Activated CD4-positive, alpha-beta T cell treated with anti-CD3 and anti-CD28 coated beads, Interleukin-2, amount 50 U/mL, for 24 hours (primary cell): ENCODE measurements at places on chromosomes 4 and X.

DNA sequence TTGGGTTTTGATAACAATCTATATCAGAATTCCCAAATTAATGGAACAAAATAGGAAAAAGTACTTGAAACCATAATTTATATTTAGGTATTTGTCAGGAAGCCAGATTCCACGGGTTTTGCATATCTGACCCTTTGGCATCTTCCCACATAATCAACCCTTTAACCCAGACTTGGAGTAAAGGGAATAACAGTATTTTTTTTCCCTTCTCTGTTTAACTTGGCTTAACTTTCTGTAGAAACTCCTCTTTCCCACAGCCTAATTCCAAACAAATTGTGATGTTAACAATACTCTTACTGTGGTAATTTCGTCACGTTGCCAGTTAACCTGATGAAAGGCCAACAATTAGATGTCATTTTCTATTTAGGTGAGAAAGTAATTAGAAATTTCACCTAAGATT is 49.4 kb upstream of the GUCY1A1 start:
- DNase-seq = no peak

DNA sequence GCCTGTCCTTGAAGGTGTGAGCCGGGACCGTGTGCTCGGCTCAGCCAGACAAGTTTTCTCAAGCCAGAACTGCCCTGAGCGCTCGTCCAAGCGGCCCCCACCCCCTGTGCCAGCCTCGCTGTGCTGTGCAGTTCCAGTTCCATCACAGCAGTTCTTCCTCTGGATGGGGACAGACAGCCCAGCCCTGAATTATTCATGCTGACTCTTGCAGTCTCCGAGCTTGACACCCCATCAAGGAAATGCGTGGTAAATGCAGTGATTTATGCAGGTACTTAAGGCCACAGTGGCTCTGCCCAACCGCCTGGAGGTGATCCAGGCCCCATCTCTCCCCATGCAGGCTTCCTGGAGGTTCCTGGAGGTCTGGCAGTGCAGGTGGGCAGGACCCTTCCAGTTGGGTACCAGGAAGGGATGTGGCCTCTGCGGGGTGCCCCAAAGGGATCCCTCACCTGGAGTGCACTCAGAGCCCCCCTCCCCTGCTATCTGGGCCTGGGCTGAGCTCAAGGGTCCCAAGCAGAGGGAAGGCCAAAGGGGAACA is 44.8 kb upstream of the HMX1 start:
- DNase-seq = no peak

DNA sequence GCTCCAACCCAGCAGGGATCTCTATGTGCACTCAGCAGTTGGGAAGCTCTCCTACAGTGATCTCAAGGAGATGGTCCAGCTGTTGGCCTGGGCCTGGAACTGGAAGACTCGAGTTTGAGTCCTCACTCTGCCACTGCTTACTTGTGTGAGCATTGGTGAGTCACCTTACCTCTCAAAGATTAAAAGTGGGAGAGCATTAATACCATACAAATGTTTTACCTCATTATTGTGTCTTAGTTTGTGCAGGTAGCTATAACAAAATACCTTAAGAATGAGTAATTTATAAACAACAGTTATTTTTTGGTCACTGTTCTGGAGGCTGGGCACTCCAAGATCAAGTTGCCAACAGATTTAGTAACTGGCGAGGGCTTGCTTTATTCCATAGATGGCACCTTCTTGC is 21.4 kb upstream of the ZNF827 start:
- DNase-seq = no peak

DNA sequence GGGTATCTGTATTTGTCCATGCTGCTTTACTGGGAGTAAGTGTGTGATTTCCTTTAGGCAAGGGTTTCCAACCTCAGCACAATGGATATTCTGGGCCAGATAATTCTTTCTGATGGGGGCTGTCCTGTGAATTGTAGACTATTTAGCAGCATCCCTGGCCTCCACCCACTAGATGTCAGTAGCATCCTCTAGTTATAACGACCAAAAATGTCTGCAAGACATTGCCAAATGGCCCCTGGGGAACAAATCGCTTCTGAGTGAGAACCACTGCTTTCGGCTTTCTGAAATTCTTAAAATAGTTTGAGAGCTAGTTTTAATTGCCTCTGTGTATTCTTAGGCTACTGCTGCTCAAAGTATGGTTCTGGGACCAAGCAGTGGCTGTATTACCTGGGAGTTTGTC is 81.2 kb upstream of the GPM6B start:
- no peak for DNase-seq

DNA sequence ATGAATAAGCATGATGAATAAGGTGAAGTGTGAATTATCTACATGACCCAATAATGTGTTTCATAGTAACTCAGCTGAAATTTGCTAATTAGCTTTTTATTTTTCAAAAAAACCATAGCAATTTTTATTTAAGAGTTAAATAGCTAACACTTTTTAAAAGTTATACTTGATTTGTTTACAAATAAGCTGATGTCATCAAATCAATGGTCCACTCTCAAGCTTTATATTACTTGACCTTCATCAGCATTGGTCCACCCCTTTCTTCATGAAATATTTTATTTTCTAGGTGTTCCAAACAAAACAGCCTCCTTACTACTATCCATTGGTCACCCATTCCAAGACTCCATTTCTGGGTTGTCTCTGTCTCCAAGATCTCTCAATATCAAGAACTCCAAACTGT is 649.0 kb upstream of the TENM3 start:
- no peak for DNase-seq

GRCh38 chr4:4396628-4397440 is 9.9 kb downstream of the NSG1 start:
- DNase-seq = no peak

GRCh38 chrX:154718616-154719015 is 32.3 kb downstream of the GAB3 start:
- no peak for DNase-seq

DNA sequence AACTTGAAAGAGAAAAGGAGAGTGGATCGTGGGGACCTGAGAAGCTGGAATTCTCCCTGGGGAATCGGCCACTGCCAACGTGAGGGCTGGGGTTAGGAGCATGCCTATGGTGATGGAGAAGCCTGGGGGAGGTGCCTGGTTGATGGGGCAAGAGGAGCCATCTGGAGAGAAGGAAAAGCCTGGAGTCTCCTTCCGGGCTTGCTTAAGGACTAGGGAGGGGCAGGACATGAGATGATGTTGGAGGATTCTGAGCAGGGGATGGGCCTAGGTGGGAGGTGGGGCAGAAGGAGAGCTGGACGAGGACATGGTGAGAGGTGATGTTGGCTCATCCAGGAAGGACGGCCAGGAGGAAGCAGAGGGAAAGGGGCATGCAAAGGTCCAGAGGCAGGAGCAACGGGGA is 35.0 kb upstream of the GYG2 start:
- DNase-seq = no peak

DNA sequence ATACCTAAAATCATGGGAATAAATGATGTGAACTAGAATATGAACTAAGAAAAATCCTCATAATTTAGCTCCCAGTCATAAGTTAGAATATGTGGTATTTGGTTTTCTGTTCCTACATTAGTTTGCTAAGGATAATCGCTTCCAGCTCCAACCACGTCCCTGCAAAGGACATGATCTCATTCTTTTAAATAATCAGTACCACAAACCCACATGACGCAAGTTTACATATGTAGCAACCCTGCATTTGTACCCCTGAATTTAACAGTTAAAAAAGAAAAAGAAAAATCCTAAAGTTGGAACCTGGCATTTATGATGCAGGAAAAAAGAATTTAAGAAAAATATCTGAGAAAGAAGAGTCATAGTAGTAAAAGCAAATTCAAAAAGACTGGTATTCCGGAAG is 13.3 kb downstream of the UBA6 start:
- DNase-seq = no peak

- no peak for DNase-seq
Measured at GRCh38 chr4:156961196-156962057, 10.2 kb downstream of the PDGFC start.

DNA sequence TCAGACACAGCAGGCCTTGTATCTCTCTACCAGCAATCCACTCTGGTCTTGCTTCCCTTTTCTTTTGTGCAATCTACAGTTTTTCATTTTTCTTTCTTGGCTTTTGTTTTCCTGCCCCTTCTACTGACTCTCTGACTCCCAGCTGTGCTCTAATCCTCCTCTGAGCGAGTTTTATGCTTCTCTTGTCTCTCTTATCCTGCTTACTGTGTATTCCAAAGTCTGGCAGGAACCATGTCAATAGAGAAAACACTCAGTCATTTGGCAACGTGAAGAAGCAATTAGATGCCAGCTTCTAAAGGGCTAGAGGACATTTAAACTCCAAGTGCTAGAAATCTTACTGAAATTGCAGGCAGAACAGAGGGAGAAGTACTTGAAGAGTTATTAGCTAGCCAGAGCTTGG is 984.6 kb upstream of the TENM3 start:
- DNase-seq = no peak

DNA sequence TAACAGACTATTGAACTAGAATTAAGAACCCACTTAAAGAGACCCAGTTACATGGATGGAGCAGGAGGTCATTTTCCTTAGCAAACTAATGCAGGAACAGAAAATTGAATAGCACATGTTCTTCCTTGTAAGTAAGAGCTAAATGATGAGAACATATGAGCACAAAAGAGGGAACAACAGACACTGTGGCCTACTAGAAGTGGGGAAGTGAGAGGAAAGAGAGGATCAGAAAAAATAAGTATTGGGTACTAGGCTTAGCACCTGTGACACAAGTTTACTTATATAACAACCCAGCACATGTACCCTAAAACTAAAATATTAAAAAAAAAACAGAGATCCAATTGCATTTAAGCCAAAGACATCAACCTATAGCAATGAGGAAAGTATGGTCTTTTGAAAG is 26.2 kb downstream of the ARAP2 start:
- no peak for DNase-seq

DNA sequence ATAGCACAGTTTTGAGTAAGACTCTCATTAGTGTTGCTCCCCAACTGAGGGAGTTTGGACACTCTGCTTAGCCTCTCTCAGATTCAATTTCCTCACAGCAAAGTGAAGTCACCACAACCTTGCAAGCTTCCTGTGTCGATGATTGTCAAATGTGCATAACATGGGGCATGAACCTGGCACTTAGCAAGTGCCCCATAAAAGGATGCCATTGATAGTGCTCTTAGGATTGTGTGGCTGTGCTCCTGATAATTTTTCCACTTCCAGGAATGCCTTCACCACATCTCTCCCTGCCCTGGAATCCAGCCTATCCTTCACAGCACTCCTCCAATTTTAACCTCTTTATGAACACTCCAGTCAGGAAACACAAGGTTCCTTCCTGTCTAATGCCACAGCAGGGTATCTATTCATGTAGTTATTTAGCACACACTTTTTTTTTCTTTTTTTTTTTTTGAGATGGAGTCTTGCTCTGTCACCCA is 309.4 kb downstream of the PPP3CA start:
- no peak for DNase-seq

DNA sequence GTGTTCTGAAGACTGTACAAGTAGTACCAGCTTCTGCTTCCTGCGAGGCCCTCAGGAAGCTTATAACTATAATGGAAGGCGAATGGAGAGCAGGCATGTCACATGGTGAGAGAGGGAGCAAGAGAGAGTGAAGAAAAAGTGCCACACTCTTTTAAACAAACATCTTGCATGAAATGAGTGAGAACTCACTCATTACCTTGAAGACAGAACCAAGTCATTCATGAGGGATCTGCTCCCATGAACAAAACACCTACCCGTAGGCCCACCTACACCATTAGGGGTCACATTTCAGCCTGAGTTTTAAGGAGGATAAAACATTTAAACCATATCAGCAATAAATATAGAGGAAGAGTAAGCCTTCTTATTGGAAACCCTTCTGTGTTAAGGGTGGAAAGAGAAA is 19.4 kb downstream of the P2RY10 start:
- no peak for DNase-seq

GRCh38 chr4:1720163-1720983 is 750 bp downstream of the TMEM129 start:
- no peak for DNase-seq

GRCh38 chr4:184826691-184827270 is 1.0 kb upstream of the ACSL1 start:
- no peak for DNase-seq

DNA sequence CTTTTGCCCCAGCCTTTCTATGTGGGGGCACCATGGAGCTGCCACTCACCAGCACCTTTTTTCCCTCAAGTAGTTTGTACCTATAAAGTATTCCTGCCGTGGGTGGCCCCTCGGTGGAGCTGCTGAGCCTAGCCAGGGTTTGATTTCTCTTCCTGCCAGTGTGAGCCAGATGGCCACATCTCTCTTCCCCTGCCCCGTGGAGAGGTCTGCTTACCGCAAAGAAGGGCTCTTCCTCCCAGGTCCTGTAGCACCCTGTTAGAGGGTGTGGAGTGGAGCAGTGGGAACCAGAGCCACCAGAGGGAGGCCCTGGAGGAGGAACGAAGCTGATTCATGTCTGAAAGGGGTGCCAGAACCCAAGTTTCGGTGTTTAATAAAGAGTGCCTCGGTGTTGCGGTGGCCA is 95.4 kb downstream of the PTTG2 start:
- DNase-seq = no peak

DNA sequence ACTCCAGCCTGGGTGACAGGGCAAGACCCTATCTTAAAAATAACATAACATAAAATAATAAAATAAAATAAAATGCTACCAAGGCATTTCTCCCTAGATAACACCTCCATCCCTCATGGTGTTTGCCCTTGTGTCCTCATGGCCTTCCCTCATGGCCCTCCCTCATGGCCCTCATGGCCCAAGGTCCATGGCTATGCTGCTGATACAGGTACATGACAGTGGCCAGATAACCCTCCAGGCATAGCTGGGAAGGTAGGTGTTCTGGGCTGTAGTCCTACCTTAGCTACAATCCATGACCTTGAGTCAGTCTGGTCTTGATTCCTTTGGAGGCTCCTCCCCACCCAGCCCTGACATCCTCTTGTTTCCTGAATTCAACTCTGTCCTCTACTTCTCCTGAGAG is 75.2 kb downstream of the PJA1 start:
- no peak for DNase-seq

DNA sequence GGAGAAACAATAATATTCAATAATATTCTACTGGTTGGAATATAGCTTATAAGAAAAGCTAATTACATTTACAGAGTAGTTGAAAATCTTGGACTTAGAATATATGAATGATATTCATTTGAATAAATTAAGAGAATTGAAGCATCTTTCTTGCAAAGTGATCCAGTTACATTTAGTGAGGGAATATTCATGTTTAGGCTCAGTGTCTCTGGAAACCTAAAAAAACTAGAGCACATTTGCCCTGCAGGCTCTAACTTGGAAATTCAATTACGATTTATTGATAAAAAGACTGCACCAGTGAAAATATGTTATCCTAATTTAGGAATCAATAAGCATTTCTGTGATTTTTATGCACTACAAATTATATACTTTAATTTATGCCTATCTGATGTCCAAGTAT is 58.3 kb upstream of the RAP1GDS1 start:
- no peak for DNase-seq

DNA sequence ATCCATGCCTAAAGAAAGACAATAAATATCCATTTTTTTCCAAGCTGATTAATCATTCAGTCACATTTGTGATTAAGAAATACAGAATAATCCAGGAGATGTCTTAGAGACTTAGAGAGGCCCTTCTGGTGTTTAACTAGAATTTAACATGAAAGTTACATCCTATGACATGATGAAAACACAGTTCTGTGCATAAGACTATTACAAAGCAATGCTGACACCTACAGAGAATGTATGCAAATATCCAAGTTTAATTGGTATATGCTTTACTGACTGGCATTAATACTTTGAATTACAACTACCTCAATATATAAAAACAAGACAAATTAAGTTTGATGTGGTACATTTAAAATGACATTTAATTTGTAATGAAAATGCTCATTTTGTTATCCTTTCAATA is 17.8 kb upstream of the TLL1 start:
- DNase-seq = no peak
